ENCODE measurements at places on chromosomes 2 and 18.
A peak's percentile ranks its signal among the peaks of the same experiment; 100 is the strongest.

GRCh38 chr2:241118737-241119505 lies 16.8 kb upstream of the MTERF4 start:
- no peak for DNase-seq

DNA sequence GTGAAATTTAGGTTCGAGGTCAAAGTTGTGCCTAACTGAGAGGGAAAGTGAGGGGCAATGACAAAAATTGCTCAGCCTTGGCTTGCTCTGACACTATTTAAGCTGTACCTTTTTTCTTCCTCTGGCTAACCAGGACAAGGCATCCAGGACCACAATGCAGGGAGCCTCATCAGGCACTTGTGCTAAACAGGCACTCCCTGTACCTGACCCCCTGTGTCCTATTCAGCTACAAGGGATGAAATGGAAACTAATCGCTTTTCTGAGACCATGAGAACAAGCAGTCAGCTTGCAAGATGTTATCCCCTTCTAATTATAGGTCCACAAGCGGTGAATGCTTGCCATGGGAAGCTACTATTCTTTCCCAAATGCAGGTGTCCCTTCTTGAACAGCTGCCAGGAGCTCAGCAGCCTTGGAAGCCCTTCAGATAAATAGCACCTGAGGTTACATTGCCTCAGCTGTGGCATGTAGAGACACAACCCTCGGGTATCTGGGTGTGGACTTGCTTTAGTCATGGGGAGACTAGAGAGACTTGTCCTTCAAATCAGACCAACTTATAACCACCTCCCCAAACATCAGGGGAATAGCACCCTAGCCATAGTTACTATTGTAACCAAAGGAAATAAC lies 19.1 kb upstream of the ITGA6 start:
- DNase-seq, result no peak

DNA sequence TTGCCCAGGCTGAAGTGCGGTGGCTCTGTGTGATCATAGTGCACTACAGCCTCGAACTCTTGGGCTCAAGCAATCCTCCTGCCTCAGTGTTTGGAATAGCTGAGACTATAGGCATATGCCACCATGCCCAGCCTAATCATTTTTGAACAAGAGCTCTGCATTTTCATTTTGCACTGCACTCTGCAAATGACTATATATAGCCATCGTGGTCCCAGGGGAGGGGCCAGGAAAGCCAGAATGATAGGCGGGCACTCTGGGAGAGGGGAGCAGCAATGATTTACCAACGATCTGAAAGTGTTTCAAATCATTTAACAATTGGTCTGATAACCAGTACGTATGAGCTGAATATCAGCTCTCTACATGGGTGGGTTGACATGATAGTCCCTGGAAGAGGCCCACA lies 22.3 kb upstream of the ST3GAL5 start:
- no peak for DNase-seq

DNA sequence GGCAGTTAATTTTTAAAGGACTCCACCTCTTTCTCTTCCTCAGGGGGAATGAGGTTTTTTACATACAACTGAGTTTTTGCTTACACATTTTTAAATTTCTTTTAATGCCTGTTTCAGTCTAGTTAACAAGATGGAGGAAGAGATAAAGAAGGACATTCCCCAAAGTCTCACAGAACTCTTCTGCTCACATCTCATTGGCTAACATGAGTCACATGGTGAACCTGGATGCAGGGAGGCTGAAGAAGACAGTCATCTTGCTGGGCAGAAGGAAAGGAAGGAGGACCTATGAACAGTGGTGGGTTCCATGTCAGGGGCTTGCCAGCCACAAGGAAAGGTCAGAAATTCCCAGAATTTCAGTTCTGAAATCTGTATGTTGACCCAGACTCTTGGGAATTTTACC lies 10.4 kb upstream of the ST8SIA5 start:
- no peak for DNase-seq

DNA sequence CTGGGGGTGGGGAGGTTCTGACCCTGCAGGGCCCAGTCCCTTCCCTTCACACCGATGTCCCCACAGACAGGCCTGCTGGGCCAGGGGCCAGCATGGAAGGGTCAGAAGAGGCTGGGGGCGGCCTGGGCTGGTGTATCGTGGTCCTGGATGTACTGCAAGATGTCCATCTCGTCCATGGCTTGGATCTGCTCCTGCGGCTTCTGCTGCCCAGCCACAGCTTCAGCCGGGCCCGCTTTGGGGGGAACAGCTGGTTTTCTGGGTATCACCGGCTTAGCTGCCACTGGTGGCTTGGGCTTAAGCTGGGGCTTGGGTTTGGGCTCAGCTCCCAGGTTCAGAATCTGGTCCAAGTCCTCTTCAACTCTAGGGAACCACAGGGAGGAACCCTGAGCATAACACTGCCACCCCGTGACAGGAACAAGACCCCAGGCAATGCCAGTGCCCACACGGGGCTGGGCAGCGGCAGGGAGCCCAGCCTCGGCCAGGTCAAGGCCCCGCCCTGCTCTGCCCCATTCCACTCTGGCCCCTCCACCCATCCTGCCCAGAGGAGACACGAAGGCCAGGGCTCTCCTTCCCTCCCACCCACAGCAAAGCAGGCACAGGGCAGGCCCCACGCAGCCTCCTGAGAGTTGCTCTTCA lies 31.9 kb downstream of the HS1BP3 start:
- DNase-seq, result no peak

DNA sequence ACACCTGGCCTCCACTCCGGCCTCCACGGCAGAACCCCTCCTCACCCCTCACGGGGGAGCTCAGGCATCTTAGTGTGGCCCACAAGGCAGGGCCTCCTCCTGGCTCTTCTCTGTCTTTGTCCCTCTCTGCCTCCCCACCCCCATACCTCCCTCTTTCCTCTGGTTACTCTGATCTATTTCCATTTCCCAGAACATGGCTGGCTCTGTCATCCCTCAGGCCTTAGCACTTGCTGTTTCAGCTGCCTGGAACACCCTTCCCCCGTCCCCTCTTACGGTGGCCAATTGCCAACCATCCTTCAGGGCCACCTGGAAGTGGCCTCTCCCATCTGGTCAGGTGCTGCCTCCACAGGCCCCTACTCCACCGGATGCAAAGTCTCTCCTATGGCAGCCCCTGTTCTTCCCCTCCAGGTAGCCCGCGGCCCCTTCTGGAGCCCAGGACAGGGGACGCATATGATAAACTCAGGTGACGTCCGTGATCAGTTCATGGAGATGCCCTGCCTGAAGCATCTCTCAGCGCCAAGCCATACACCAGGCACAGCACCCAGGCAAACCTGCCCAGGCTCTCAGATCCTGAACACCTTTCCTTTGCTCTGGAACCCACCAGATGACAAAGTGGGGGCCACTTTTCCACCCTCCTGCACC lies 3.6 kb upstream of the ECEL1 start:
- no peak for DNase-seq

DNA sequence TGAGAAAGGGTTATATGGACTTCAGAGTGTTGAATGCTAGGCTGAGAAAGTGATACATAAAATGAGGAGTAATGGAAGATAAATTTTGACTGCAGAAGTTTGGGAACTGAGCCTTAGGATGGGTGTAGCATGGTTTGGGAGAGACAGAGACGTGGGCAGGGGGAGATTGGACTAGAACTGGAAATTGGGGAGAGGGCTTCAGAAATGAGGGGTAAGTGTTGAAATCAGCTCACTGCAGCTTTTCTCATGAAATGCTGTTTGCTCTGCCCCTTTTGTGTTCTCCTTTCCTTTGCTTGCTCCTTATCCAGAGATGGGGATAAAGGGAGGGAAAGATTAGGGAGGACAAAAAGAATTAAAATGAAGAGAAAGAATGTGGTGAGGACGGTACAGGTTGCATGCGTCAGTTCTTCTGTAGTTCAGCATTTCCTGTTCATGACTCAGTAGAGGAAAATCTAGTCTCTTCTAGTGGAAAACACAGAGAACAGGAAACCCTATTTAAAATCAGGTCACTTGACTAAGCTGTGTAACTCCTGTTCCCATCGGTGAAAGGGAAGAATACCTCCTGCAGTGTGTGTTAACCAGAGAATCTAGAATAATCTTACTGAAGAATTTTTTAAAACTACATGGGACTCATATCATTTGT lies 105.6 kb downstream of the CRIM1 start:
- DNase-seq, result peak; percentile 22

DNA sequence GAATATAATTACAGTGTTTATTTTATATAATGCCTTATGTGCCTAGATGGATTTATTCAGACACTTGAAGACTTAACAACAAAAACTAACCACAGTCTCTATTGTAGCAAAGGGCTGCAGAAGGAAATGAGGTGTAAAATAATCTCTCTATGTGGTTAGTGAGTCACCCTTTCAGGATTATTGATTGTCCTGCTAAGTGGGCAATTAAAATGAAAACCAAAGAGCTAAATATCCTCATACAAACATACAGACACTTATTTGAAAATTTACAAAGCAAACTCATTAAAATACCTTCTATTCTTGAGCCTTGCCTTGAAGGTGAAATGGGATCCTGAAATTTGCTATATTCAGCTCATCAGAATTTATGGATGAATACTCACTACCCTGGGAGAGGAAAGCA lies 27.7 kb upstream of the DCC start:
- DNase-seq, result no peak

- DNase-seq, result no peak
These were observed 70.1 kb downstream of the NOL10 start for GRCh38 chr2:10619643-10620042.

DNA sequence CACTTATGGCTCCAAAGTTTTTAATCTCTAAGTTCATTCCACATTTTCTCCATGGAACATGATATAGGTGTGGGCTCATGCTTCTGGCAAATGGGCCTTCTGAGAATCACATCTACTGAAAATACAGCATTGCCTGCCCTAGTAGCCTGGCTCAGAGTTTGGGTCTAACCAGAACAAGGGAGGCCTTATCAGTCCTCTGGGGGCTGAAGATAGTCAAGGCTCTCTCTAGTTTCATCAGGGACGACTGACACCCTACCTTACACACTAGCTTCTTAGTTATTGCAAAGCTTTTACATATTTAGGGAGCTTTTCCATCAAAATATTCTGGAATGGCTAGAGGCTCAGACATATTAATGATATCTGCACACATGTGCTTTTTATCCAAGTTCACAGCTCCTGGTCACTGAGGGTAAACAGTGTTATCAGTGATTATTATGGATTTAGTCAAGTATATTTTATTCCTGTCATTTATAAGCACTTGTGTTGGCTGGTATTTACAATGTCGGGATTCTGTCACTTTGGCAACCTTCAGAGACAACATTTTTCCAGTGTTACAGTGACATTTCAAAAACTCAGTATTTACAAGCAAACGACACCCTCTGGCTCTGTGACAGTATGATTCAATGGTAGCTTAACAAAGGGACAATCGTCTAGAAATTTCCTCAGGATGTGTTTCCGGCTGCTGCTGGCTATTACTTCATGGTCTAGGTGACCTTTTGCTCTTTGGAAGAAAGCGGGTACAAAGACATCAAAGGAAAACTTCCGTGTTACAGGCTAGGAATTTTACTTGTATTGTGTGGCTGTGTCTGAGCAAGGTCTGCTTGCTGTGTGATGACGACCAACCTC lies 200.6 kb downstream of the TCF4 start:
- no peak for DNase-seq

- no peak for DNase-seq
These were observed 407.4 kb downstream of the NRXN1 start for GRCh38 chr2:50624506-50624905.

DNA sequence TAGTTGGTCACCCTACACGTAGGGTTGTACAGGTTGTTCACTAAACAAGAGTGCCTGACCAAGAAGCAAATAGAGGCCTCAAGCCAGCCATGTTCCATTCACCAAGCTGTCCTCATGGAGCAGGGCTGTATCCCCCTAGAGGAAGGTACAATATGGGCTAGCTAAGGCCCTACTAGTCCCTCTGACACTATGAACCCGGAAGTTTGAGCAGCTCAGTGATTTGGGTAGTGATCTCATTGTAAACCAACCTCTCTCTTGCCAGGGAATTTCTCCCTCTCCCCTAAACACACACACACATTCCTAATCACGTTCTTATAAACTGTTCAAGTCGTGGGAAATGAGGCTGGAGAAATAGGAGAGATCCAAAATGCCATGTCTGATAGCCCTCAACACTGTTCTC lies 6.7 kb upstream of the CYS1 start:
- no peak for DNase-seq

- DNase-seq, result peak; percentile 78
These were observed 5.9 kb downstream of the MFSD2B start for GRCh38 chr2:24015562-24016375.
